ENCODE measurements at places on chromosomes 1 and 21.
A peak's percentile ranks its signal among the peaks of the same experiment; 100 is the strongest.

DNA sequence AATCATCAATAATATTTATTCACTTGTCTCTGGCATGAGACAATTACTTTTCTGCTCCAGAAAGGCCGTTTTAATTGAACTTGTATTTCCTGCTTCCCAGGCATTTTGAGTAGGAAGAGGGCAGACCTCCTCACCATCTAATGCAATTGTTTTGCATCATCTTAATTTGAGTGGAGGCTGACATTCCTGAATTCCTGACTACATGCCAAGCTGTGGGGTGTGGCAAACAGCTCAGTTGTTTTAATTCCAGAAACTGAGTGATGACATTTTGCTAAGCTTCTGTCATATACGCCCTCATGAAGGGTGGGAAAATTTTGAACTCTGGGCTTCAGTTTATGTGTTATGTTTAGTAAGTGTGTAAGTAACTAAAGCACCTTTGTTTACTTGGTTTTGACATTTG is 125.4 kb upstream of the USP25 start:
- DNase-seq: peak; percentile 30

- peak; percentile 31 for DNase-seq
These were observed 34.0 kb downstream of the ST6GALNAC5 start for GRCh38 chr1:76901158-76901767.

- no peak for DNase-seq
These were observed 25.6 kb downstream of the CCDC190 start for GRCh38 chr1:162835157-162835899.

- no peak for DNase-seq
These were observed 63.9 kb downstream of the PLPPR4 start for GRCh38 chr1:99328171-99328570.

- no peak for DNase-seq
These were observed 280.3 kb upstream of the POU3F1 start for GRCh38 chr1:38326856-38327255.

DNA sequence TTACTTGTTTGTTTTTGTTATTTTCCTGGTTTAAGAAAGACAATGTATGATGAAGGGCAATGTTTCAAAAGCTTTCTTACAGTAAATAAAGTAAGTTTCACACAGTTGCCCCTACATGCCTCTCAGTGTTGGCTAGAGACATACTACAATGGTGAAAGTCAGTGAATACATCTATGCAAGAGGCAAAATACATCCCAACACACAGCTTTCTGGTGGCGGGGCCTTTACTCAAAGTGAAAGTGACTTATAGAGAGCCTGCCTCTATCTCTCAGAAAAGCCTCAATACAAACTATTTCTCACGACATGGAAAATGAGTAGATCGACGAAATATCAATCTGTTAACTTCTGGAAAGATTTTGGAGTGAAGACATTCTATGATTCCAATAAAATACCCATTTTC is 122.3 kb downstream of the SLC30A10 start:
- DNase-seq: no peak

- DNase-seq: peak; percentile 60
These were observed 17.0 kb upstream of the GRIK3 start for GRCh38 chr1:37051346-37051745.

DNA sequence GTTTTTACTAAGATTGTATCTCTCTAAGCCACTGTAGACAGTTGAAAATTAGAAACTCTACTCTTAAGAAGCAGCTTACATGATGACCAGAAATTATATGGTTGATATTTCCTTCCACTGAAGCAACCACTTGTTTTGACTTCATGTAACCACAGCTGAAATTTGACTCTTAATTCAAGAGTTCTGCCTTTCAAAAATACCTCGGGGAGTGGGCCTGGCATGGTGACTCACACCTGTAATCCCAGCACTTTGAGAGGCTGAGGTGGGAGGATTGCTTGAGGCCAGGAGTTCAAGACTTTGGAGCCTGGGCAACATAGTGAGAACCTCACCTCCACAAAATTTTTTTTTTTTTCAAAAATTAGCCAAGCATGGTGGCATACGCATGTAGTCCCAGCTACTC is 4.3 kb downstream of the AMPD1 start:
- no peak for DNase-seq

- no peak for DNase-seq
These were observed 252.0 kb downstream of the KCTD3 start for GRCh38 chr1:215819114-215819513.

GRCh38 chr1:9008236-9008635 is 18.0 kb downstream of the SLC2A7 start:
- DNase-seq: no peak

DNA sequence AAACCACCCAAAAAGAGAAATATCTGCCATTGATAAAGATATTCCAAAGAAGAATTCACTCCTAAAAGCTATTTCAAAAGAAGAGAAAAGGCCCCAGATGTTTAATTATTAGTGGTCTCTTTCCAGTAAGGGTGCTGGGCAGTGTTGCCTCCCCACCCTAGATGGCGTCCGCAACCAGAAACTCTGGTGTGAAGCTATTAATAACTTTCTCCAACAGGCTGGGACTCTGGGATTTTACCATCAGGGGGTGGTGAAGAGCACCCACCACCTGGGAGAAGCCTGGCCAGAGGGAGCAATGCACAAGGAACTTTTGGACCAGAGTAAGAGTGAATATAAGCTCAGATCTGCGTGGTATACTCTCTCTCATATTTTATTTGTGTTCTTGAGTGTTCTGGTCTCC is 115.4 kb upstream of the TIAM1 start:
- no peak for DNase-seq

DNA sequence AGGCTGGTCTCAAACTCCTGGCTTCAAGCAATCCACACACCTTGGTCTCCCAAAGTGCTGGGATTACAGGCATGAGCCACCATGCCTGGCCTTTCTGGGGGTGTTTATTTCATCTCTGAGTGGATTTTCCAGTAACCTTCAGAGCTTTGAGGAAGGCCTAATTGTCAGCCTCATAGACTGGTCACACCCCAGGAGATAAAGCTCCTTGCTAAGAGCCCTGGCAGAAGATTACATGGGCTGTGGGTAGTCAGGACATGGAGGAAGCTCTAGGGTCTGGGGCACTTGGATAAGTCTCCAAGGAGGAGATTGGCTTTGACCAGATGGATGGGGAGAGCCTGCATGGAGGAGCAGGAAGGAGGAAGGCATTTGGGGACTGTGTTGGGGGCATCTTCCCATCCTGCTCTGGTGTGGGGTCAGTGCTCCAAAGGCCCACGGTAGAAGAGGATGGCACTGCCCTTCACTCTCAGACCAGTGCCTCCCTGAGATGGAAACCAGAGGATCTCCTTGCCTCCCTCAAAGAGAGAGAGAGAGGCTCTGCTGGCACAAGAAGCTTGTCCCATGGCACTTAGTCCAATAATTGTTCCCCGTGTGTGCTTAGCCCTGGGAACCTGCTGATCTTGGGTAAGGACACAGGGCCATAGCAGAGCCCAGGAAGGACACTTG is 14.7 kb upstream of the GSTM4 start:
- DNase-seq: no peak

GRCh38 chr1:57736940-57737339 is 313.1 kb upstream of the DAB1 start:
- no peak for DNase-seq

- DNase-seq: no peak
These were observed 49.4 kb downstream of the LGR6 start for GRCh38 chr1:202243006-202243405.

DNA sequence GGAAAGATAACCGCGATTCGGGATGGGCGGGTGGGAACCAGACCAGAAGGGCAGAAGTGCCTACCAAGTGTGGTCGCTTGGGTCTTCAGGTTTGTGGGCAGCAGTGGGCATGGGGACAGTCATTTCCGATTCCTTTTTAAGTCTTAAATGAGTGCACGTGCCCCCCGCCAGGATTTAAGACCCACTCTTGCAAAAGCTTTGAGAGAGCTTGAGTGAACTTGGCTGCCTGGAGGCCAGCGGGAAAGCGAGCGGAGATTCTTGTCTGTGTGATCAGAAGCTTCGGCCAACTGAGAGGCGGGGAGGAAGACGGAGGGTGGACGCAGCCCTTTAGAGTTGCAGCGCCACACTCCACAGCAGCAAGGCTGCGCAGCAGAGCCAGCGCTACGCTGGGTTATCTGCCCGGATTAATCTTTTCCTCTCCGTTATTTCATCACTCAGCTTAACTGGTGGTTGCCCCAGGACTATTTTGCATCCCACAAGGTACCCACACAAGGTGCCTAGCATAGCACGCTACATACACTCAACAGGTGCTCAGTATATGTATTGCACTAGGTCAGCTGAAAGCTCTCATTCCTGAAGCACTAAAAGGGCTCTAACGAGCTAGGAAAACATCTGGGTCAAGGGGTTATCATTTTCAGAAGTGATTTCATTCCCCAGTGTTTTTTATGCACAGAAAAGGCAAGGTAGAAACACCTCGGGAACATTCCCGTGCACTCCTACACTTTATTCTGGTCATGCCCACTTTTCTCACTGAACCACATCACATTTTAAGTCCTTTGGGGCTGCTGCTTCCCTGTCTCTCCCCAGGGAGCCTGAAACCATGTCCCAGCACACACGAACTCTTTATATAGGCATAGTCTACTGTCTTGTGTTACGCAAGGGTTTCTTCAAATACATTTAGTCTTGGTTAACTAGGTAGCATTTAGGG is 1.5 kb upstream of the BATF3 start:
- peak; percentile 77 for DNase-seq

GRCh38 chr21:42983103-42983502 is 8.7 kb downstream of the PKNOX1 start:
- DNase-seq: no peak

DNA sequence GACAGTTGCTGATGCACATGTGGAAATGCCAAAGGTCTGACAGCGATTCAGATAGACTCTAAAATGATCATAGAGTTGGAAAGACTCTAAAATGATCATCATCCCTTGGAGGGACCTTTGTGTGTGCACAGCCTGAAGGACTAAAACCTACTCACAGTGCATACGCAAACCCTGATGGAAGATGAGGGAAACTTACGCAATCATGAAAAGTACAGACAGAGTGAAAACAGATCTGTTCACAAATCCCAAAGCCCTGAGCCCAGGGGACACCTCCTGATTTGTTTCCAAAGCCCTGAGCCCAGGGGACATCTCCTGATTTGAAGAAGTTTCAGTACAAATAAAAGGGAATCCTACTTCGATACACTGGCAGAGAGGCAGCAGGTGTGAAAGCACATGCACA is 79.3 kb upstream of the PROX1 start:
- no peak for DNase-seq

DNA sequence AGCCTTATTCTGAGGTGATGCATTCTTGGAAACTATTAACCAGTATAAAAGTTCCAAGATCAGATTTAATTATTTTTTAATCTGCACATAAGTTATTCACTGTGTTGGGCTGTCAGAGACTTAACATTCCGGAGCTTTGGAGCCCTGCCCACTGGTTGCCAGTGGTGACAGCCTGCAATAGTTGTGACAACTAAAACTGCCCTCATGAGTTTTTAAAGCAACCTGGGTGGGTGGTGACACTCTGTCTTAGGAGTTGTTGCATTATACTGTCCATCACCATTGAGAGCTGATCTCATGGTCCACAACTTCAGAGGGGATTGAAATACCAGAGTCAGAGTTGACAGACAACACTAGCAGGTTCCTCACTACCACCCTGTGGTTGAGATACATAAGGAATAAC is 653.9 kb upstream of the USP24 start:
- DNase-seq: peak; percentile 59

GRCh38 chr1:214438075-214438474 is 113.3 kb downstream of the PTPN14 start:
- DNase-seq: no peak

GRCh38 chr1:18283601-18284385 is 176.2 kb downstream of the IGSF21 start:
- no peak for DNase-seq

DNA sequence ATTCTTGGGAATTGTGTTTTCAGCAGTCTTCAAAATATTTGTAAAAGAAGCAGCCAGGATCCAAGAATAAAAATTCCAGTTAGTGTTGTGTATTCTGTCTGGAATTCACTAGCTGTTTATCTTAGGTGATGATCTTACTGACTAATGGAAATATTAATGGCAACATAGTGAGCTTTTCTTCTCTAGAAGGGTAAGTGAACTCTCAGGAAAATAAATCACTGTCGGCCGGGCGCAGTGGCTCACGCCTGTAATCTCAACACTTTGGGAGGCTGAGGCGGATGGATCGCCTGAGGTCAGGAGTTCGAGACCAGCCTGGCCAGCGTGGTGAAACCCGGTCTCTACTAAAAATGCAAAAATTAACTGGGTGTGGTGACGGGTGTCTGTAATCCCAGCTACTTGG is 87.4 kb upstream of the KIF1B start:
- DNase-seq: no peak

- DNase-seq: no peak
These were observed 56.4 kb upstream of the PTGFR start for GRCh38 chr1:78434351-78434750.

- DNase-seq: no peak
These were observed 19.3 kb downstream of the TAL1 start for GRCh38 chr1:47212636-47213229.

DNA sequence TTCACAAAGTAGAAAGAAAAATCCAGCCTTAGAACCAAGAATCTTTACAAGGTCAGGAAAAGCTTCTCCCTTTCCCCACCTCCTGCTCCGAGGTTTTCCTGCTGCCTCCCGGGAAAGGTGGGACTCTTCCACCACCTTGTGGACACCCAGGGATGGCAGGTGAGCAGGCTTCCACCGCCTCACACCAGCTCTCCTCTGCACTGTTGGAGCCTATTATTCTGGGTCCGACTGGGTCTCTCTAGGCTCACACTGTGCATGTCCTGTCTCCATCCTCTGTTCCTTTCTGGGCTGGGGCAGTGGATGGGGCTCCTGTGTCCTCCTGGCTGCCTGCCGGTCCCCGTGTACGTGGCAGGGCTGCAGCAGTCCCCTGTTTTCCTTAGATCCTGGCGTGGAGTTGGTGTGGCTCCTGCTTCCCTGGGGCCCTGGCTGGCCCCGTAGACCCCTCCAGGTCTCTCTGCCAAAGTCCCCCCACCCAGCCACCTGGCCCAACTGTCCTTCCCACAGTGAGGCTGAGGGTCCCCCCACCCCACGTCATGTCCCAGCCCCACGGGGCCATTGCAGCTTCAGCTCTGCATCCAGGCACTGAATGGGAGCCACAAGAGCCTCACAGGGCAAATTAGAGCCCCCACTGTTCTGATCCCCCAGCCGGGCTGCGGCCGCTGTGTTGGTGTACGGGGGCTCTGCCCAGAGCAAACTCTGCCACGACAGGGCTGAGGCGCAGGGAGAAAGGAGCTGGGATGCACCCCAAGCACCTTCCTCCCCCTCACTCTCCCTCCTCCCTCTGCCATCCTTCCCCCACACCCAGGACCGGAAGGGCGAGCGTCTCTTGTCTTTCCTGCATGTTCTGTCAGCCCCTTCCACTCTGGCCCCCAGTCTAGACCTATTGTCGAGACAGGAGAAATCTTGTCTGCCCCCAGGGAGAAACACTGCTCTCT is 3.3 kb upstream of the SLC45A1 start:
- DNase-seq: peak; percentile 92

DNA sequence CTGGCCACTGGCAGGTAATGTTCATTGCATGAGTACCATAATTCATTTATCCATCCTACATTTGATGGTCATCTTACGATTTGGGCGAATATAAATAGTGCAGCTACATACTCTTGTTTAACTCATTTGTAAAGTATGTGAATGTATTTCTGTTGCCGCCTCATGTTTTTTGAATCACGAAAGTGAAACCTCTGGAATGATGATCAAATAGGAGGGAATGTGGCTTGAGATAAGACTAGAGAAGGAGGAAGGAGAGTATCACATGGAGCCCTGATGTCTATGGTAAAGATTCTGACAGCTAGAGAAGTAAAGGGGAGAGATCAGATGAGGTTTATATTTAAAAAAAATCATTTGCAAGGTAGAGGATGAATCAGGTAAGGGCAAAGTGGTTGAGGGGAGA is 8.0 kb downstream of the MRPS14 start:
- no peak for DNase-seq
